ENCODE measurements at places on chromosomes 16 and 17. TPM values are rescaled to one million over a fixed set of nuclear protein-coding genes. Genes with fewer than 3 reads are reported as not detected.
A peak's percentile ranks its signal among the peaks of the same experiment; 100 is the strongest.

The CEP295NL gene
- total RNA-seq: 0.55 TPM

The NT5M gene
- total RNA-seq: 11.2 TPM

The CYGB gene
- 24.1 TPM for total RNA-seq

DNA sequence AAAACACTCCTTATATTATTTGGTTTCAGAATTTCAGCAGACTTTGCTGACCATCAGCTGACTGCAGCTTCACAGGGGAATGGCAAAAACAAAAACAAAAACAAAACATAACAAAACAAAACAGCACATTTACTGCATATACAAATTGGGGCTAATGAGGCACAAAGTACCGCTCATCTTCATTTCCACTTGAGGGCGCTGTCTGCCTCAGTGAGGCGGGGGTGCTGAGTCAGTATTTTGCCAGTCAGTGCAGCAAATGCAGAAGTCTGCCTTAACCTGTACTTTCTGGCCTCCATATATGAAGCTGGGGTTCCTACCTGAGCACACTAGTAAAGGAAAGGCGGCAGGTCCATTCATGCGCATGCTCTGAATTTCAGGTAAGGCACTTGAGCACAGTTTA lies 13.5 kb upstream of the DYNLRB2 start:
- H3K4me3 ChIP-seq: no peak overlapping the region
- H3K27me3 ChIP-seq: peaks cover 32% of the 10 kb centered on the region
- DNase-seq: no peak
- H3K4me1 ChIP-seq: no peaks in the 10 kb centered on the region

- no peaks in the 10 kb centered on the region for H3K36me3 ChIP-seq
- H3K27me3 ChIP-seq: no peaks in the 10 kb centered on the region
- no peak overlapping the region for H3K4me3 ChIP-seq
- H3K27ac ChIP-seq: no peak overlapping the region
- H3K4me1 ChIP-seq: no peaks in the 10 kb centered on the region
Observed at GRCh38 chr16:77304877-77305276, 105.7 kb downstream of the SYCE1L start.

GRCh38 chr17:28484296-28484695 lies 10.9 kb downstream of the SLC13A2 start:
- no peaks in the 10 kb centered on the region for H3K4me1 ChIP-seq
- H3K27ac ChIP-seq: no peak overlapping the region
- H3K36me3 ChIP-seq: no peaks in the 10 kb centered on the region
- DNase-seq: no peak

DNA sequence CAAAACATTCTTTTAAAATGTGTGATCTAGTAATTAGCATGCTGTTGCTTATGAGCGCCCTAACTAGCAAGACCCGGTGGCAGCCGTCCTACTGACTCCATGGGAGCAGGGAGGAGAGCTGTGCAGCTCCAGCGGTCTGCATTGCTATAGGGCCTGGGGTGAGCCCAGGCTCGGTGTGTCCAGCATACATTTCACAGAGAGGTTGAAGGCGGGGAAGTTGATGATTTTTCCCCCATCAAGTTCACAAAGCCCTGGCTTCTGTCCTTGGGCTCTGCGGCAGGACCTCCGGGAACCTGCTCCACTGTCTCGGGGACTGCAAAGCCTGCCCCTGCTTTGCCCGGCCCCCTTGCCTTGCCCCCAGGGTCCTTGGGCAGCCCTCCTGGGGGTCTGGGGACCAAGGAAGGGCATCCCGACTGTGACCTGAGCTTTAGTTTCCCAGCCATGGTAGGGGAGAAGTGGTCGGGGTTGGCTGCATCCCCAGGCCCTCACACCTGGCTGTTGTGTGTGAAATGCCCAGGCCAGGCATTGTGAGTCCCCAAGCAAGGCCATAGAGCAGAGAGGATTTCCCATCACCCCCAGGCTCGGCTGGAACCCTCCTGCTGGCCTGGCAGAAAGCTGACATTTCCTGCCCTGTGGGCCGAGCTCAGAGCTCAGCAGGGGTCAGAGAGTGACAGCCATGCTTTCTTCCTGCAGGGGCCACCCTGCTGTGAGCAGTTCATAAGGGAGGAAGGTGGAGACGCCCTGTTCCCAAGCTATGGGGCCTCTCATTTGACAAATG lies 24.8 kb downstream of the KCNJ12 start:
- no peaks in the 10 kb centered on the region for H3K36me3 ChIP-seq
- peak overlapping the region; percentile 18 for H3K27ac ChIP-seq
- no peak for DNase-seq

Measured in left ventricle myocardium inferior (tissue), 1 donor.